ENCODE measurements at places on chromosomes 3 and 15.

GRCh38 chr3:11072631-11073030 is 80.1 kb downstream of the SLC6A1 start:
- no peak for DNase-seq

DNA sequence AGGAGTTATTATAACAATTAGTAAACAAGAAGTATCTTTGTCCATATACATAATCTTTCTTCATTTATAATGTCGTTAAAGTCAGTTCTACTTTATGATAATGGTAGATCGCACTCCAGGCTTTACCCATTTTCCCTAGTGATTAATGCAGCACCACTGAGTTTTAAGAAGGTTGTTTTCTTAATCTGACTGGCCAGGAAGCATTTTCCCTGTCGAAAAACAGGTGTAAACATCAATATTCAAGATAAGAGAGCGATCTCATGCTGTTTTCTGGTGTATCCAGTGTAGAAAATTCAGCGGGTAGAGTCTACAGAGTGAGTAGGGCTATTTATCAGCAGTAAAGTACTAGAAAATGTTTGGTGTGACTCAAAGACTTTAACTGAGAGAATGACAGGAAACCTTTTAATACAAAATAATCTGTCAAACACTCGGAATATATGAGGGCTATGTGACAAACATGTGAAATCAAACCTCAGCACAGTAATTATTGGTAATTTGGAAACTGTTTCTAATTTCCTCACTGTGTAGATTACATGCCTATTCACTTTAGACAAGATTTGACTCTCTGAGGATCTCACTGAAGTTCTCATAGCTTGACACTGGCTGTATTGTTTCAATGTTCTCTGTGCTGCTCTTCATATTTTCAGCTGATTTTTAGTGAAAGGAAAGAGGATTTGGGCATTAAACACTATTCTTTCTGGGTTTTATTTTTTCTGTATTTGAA is 1013.2 kb downstream of the VGLL3 start:
- no peak for DNase-seq

DNA sequence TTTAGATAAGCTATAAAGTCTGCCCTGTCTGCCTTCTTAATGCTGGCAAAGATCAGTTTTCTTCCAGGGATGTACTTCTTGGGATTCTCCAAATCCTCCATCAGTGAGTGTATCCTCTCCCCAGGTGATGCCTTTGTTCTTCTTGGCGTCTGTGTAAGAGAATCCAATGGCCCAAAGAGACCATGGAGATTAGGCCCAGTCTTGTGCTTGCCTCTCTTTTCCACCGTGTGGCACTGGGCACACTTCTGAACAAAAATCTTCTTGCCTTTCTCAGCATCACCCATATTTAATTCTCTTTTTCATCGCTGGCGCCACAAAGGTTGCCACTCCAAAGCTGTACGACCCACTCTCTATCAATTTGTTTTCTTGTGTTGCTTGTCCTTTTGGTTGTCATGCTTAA is 32.2 kb upstream of the TAMM41 start:
- DNase-seq = no peak

DNA sequence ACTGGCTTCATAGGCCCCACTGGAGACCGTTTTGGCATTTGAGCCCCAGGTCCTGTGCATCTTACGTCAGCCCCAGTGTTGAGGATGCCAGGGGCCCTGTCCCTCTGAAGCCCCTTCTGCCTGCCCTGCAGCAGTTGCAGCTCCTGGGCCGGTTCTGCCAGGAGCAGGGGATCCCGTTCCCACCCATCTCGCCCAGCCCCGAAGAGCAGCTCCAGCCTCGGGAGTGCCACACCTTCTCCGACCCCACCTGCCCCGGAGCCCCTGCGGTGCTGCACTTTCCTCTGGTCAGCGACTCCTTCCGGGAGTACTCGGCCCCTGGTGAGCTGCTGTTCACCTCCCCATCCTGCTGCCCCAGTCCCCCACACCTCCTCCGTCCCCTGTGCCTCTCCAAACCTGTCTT is 8.6 kb downstream of the PLA2G4B start:
- no peak for DNase-seq

- DNase-seq = no peak
Measured at GRCh38 chr15:83087576-83087975, 19.9 kb upstream of the TM6SF1 start.
